ENCODE measurements at places on chromosomes 5 and 9. TPM values are rescaled to one million over a fixed set of nuclear protein-coding genes. Genes with fewer than 3 reads are reported as not detected.

The KIF4B gene
- not detected for total RNA-seq

The TEK gene
- total RNA-seq = 1.0 TPM

The PCDHGA2 gene
- 0.32 TPM for total RNA-seq

The PCDHB9 gene
- 5.5 TPM for total RNA-seq

The PRDM9 gene
- not detected for total RNA-seq

The CLTB gene
- 31.6 TPM for total RNA-seq

The HTR4 gene
- not detected for total RNA-seq
